Ovary (tissue), 10 donors: ENCODE measurements at places on chromosomes 4 and X. TPM values are rescaled to one million over a fixed set of nuclear protein-coding genes. Genes with fewer than 3 reads are reported as not detected.

- H3K36me3 ChIP-seq: no peaks in the 10 kb centered on the region
- DNase-seq: peak; percentile 13
- H3K27me3 ChIP-seq: no peaks in the 10 kb centered on the region
- H3K4me3 ChIP-seq: no peak overlapping the region
- H3K4me1 ChIP-seq: peaks cover 10% of the 10 kb centered on the region
- no peak overlapping the region for H3K27ac ChIP-seq
These were observed 25.9 kb downstream of the HTRA3 start for GRCh38 chr4:8295471-8295870.

GRCh38 chr4:10077076-10077475 is 39.5 kb downstream of the WDR1 start:
- no peak overlapping the region for H3K4me3 ChIP-seq
- no peak for DNase-seq
- H3K36me3 ChIP-seq: no peaks in the 10 kb centered on the region
- H3K27me3 ChIP-seq: no peaks in the 10 kb centered on the region
- H3K4me1 ChIP-seq: no peaks in the 10 kb centered on the region

DNA sequence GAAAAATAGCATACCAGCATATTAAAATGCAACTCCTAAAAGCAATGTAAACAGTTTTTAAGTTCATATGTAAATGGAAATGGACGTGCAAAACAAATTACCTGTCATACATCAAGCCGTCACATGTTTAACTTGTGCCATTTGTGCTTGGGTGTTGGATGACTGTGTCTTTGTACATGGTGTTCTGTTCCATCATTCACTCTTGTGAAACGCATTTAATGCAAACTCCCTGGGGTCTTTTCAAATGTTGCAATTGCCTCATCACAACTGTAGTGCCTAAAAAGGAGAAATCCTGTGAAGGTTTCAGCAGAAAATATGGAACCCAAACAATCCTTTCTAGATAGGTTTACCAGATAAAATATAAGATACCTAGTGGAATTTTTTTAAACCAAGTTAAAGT is 52.4 kb downstream of the PHOX2B start:
- no peaks in the 10 kb centered on the region for H3K27me3 ChIP-seq
- no peak overlapping the region for H3K4me3 ChIP-seq
- H3K4me1 ChIP-seq: no peaks in the 10 kb centered on the region
- DNase-seq: no peak
- no peak overlapping the region for H3K27ac ChIP-seq

DNA sequence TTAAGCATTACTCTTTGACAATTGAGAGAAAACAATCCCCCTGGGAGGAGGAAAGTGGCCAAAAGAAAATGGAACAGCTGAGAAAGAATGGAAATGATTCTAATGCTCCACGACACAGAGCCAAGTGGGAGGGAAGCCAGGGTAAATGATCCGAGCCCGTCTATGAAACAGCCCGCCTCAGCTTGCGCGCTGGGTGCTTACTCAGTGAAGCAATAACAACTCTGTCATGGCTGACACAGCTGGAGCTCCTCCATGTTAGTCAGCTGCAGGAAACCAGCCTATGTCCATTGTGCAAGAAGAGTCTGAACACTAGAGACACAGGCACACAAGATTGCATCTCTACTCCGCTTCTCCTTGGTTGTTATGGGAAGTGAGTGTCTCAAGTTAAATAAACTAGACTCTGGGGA is 19.3 kb downstream of the NOA1 start:
- H3K36me3 ChIP-seq: no peaks in the 10 kb centered on the region
- no peak overlapping the region for H3K27ac ChIP-seq
- DNase-seq: peak; percentile 84

- H3K36me3 ChIP-seq: no peaks in the 10 kb centered on the region
- H3K4me3 ChIP-seq: peak within 1 kb of the TSS; percentile 95
- H3K27me3 ChIP-seq: no peaks in the 10 kb centered on the region
- peaks cover 19% of the 10 kb centered on the region for H3K4me1 ChIP-seq
- peak; percentile 92 for DNase-seq
These were observed at the start of gene CD99 for GRCh38 chrX:2690856-2691542. Gene CD99, plus strand, starts transcription at chrX:2691295. Its CDS starts 66 bp downstream, at chrX:2691361.

DNA sequence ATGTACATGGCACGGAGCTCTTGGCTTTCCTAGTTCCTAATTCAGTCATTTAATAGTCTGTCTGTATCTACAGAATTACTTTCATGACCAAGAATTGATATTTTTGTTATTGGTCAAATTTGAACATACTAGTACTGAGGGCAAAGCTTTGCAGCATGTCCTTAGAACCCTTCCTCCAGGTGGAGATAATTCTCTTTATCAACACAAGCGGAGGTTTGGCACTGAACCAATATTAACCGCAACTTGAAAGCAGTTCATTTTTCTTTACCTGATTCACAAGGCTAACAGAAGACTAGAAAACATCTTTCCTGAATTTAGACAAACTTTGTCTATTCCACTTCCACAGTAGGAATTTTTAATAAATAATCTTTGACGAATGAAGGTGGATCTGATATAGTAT is 73.8 kb downstream of the TACR3 start:
- H3K36me3 ChIP-seq: no peaks in the 10 kb centered on the region
- no peak for DNase-seq
- H3K4me3 ChIP-seq: no peak overlapping the region
- no peak overlapping the region for H3K27ac ChIP-seq
- no peaks in the 10 kb centered on the region for H3K4me1 ChIP-seq

- H3K36me3 ChIP-seq: no peaks in the 10 kb centered on the region
- no peak for DNase-seq
These were observed 795.2 kb downstream of the TRIML1 start for GRCh38 chr4:188934320-188934962.

DNA sequence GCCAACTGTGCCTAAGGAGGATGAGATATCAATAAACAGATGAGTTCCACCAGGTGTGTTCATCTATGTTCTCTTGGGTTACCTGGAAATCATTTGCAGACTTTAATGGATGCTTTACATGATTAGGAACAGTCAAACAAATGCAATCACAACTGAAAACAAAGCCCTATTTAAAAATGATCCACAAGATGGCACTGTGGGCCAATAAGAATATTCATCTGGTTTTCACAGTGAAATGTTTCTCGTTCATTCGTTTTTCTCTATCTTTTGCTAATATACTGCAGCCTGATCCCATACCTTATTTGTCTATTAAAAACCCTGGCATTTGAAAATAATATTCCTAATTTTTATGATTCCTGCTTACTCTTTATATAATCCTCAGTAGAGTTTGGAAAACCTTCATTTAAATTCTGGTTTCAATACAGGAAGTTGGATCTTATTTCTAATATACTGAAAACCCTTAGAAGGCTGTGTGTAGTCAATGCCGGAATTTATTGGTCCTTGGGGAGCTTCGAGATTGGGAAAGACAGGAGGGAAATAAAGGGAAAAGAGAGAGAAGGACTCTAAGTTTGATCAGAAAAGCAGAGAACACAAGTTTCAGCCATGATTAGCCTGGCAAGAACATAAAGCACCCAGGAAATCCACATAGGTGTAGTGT is 63.8 kb upstream of the TAPT1 start:
- no peaks in the 10 kb centered on the region for H3K36me3 ChIP-seq
- no peak overlapping the region for H3K4me3 ChIP-seq
- no peaks in the 10 kb centered on the region for H3K4me1 ChIP-seq
- no peak overlapping the region for H3K27ac ChIP-seq
- no peak for DNase-seq

GRCh38 chrX:107493141-107493540 is 43.7 kb downstream of the FRMPD3 start:
- H3K27ac ChIP-seq: no peak overlapping the region
- H3K36me3 ChIP-seq: no peaks in the 10 kb centered on the region
- no peak overlapping the region for H3K4me3 ChIP-seq
- no peak for DNase-seq

- H3K27me3 ChIP-seq: no peaks in the 10 kb centered on the region
- no peak overlapping the region for H3K4me3 ChIP-seq
- H3K36me3 ChIP-seq: no peaks in the 10 kb centered on the region
- no peaks in the 10 kb centered on the region for H3K4me1 ChIP-seq
These were observed 125.0 kb downstream of the RASGEF1B start for GRCh38 chr4:81346719-81347118.

DNA sequence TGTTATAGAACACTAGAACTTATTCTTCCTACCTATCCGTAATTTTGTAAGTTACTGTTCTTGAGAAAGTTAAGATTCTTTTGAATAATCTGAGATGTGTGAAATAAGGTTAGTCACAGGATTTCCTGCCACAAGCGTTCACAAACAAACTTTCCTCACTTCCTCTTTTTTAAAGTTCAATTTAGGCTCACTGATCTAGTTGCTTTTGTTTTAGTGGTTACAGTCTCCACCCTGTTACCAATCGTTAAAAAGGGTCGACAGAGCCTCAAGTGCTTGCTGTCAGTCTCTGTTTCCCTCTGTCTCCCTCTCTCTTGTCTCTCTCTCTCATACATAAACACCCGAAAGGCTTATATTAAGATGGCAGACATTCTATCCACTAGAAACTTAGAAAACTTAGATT is 35.9 kb upstream of the STK26 start:
- H3K36me3 ChIP-seq: no peaks in the 10 kb centered on the region
- DNase-seq: no peak
- H3K4me1 ChIP-seq: no peaks in the 10 kb centered on the region
- H3K27ac ChIP-seq: no peak overlapping the region

DNA sequence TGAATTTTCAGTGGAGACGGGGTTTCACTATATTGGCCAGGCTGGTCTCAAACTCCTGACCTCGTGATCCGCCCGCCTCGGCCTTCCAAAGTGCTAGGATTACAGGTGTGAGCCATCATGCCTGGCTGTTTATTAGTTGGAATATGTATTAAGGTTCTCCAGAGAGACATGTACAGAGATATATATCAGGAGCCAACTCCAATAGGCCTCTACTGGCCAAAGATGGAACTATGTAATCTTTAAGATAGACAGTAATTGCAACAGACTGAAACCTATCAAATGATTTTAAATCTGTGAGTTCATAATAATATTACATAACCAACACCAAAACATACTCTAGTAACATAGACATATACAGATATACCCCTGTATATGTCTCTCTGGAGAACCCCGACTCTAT is 5.8 kb upstream of the DMP1 start:
- no peaks in the 10 kb centered on the region for H3K4me1 ChIP-seq
- no peaks in the 10 kb centered on the region for H3K36me3 ChIP-seq
- no peak overlapping the region for H3K27ac ChIP-seq
- no peak overlapping the region for H3K4me3 ChIP-seq
- DNase-seq: no peak
- H3K27me3 ChIP-seq: no peaks in the 10 kb centered on the region

GRCh38 chrX:41421071-41421729 is 25.9 kb upstream of the NYX start:
- no peak for DNase-seq
- H3K27me3 ChIP-seq: no peaks in the 10 kb centered on the region
- H3K36me3 ChIP-seq: no peaks in the 10 kb centered on the region
- no peaks in the 10 kb centered on the region for H3K4me1 ChIP-seq

GRCh38 chrX:30196322-30196721 is 19.0 kb upstream of the MAGEB2 start:
- no peak for DNase-seq
- H3K27me3 ChIP-seq: no peaks in the 10 kb centered on the region
- no peaks in the 10 kb centered on the region for H3K36me3 ChIP-seq
- no peak overlapping the region for H3K4me3 ChIP-seq
- no peak overlapping the region for H3K27ac ChIP-seq

DNA sequence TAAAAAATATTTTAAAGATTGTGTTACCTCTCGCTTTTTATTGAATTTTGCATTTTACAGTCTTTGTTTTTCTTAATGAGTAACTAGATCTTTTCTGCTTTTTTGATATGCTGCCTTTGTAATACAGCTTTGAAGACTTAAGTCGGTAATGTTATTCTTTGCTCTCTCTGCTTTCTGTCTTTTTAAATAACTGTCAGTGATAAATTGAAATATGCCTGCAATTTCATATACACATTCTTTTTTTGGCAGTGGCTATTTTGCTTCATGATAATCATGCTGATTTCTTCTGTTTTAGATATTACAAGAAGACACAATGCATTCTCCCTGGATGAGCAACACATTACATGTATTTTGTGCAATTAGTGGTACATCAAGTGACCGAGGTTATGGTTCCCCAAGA is 42.0 kb upstream of the IL13RA1 start:
- no peaks in the 10 kb centered on the region for H3K27me3 ChIP-seq
- no peak overlapping the region for H3K27ac ChIP-seq
- no peaks in the 10 kb centered on the region for H3K4me1 ChIP-seq
- H3K36me3 ChIP-seq: no peaks in the 10 kb centered on the region
- no peak overlapping the region for H3K4me3 ChIP-seq

- no peak overlapping the region for H3K27ac ChIP-seq
- H3K4me3 ChIP-seq: no peak overlapping the region
- no peaks in the 10 kb centered on the region for H3K36me3 ChIP-seq
- H3K27me3 ChIP-seq: no peaks in the 10 kb centered on the region
- H3K4me1 ChIP-seq: no peaks in the 10 kb centered on the region
These were observed 1.6 kb upstream of the RBM46 start for GRCh38 chr4:154779362-154779947.

- no peak overlapping the region for H3K4me3 ChIP-seq
- H3K27me3 ChIP-seq: no peaks in the 10 kb centered on the region
- DNase-seq: no peak
- no peaks in the 10 kb centered on the region for H3K36me3 ChIP-seq
These were observed 30.9 kb downstream of the PAGE2 start for GRCh38 chrX:55119712-55120111.

GRCh38 chr4:152885185-152885584 is 50.9 kb upstream of the FHDC1 start:
- no peaks in the 10 kb centered on the region for H3K4me1 ChIP-seq
- DNase-seq: no peak
- no peak overlapping the region for H3K27ac ChIP-seq
- H3K4me3 ChIP-seq: no peak overlapping the region

DNA sequence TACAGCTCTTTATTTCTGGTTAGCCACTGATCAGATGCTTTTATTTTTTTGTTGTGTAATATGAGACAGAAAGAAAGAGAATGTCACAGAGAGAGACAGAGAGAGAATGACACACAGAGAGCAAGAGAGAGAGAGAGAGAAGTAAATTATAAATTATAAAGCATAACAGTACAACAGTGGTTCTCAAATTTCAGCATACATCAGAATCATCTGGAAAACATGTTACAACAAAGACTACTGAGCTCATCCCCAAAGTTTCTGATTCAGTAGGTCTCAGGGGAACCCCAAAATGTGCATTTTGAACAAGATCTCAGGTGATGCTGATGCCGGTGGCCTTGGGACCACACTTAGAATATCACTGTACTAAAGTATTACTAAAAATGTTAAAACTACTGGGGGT is 245.8 kb upstream of the DIAPH2 start:
- no peaks in the 10 kb centered on the region for H3K36me3 ChIP-seq
- H3K4me3 ChIP-seq: no peak overlapping the region
- no peak overlapping the region for H3K27ac ChIP-seq
- no peak for DNase-seq
- no peaks in the 10 kb centered on the region for H3K27me3 ChIP-seq

GRCh38 chr4:44661940-44662622 is 10.7 kb upstream of the YIPF7 start:
- no peak overlapping the region for H3K4me3 ChIP-seq
- no peaks in the 10 kb centered on the region for H3K27me3 ChIP-seq
- H3K4me1 ChIP-seq: no peaks in the 10 kb centered on the region
- no peaks in the 10 kb centered on the region for H3K36me3 ChIP-seq
- no peak overlapping the region for H3K27ac ChIP-seq

CDKL2 gene
- 2.0 TPM for total RNA-seq

PABPC1L2B gene
- total RNA-seq: not detected

CA5B gene
- total RNA-seq: 23.3 TPM

SMIM10L2A gene
- 3.6 TPM for total RNA-seq

PSAPL1 gene
- not detected for total RNA-seq

MAGEA2 gene
- not detected for total RNA-seq

PGAM4 gene
- total RNA-seq: not detected

NWD2 gene
- total RNA-seq: not detected

PHOX2B gene
- total RNA-seq: not detected
